Lower leg skin (tissue), 4 donors: ENCODE measurements at places on chromosomes 4 and X. TPM values are rescaled to one million over a fixed set of nuclear protein-coding genes. Genes with fewer than 3 reads are reported as not detected.

The AMELX gene
- total RNA-seq, result not detected

The LRP2BP gene
- 0.89 TPM for total RNA-seq

The TAF7L gene
- total RNA-seq, result 0.46 TPM

The GLRA3 gene
- not detected for total RNA-seq

- no peak for DNase-seq
Observed at GRCh38 chr4:39562792-39563191, 35.6 kb upstream of the UGDH start.

DNA sequence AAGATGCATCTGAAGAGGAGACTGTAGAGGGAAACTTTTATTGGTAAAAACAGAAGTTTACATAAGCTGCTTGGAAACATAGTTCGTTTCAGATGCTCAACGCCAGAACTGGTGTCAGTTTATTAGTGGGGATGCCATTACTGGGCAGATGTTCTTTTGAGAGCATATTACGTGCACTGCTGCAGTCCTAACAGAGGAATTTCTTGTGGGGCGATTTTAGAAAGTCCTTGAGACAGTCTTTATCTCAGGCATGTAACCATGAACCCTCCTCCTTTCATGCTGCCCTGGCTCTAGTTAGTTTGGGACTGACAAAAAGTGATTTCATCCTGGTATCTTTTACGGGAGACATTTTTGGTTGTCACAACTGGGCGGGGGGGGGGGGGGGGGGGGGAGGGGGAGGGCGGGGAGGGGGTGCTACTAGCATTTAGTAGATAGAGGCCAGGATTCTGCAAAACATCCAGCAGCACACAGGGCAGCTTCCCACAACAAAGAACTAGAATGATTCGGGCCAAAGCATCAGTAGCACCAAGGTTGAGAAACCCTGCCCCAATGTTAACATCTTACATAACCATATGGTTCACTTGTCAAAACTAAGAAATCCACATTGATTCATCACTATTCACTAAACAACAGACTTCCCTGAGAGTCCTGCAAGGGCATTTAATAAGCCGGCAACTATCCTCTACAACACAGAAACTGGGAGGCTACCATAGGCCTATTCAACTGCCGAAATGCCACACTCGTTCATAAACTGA, 118.6 kb upstream of the FTHL17 start:
- no peak for DNase-seq

GRCh38 chr4:74159143-74159709, 1.3 kb downstream of the MTHFD2L start:
- DNase-seq, result no peak
